Activated naive CD8-positive, alpha-beta T cell treated with anti-CD3 and anti-CD28 coated beads for 36 hours (primary cell): ENCODE measurements at places on chromosomes 7 and 10.

DNA sequence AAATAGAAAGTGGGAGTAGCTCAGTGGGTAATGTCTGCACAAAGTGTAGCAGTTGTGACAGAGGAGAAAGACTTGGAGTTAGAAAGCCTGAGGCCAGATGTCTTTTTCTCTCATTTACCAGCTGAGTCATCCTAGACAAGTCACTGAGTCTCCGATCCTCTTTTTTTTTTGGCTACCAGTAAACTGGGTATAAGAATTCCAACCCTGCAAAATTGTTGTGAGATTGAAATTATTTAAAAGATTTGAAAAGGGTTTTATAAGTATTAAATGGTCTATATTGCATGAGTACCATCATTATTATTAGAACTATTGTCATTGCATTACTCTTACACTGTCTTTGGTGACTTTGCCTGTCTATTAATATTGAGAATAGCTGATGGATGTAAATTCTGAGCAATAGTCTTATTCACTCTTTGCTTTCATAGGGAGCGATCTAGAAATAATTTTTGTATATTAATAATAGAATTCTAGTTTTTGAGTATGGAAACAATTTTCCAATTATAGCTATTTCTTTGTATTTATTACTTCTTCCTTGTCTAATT is 74.0 kb downstream of the ARID5B start:
- DNase-seq, result no peak

GRCh38 chr7:133003052-133003910 is 78.6 kb downstream of the CHCHD3 start:
- DNase-seq, result no peak

- no peak for DNase-seq
Observed at GRCh38 chr10:14681305-14681704, 93.4 kb downstream of the FAM107B start.

GRCh38 chr10:130037169-130037661 is 73.1 kb upstream of the EBF3 start:
- DNase-seq, result no peak

- no peak for DNase-seq
Observed at GRCh38 chr10:72852508-72852907, 41.0 kb upstream of the OIT3 start.

GRCh38 chr10:118439824-118440223 is 97.7 kb upstream of the FAM204A start:
- no peak for DNase-seq

- no peak for DNase-seq
Observed at GRCh38 chr7:141362580-141363435, 188.4 kb upstream of the AGK start.
